ENCODE measurements at places on chromosomes 5 and 9.

- DNase-seq = no peak
These were observed 62.4 kb upstream of the IL7R start for GRCh38 chr5:35794328-35794619.

GRCh38 chr9:76591256-76591950 is 132.4 kb downstream of the GCNT1 start:
- DNase-seq = no peak

DNA sequence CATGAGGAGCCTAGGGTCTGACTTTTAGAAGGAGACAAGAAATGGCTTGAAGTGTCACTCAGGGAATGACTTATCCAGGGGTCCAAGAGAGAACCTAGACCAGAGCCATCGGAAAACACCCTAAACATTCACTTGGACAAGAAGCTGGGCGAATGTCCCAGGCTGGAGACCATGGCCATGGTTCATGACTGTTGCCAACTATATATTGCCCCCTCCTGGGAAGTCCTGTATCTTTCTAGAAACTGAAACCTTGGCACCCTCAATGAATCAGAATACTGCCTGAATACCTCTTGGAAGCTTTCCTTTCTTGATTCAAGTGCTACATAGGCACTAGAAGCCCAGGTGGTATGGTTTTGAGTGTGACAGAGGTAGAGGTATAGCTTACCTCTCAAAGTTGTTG is 29.9 kb downstream of the TRMO start:
- DNase-seq = no peak

DNA sequence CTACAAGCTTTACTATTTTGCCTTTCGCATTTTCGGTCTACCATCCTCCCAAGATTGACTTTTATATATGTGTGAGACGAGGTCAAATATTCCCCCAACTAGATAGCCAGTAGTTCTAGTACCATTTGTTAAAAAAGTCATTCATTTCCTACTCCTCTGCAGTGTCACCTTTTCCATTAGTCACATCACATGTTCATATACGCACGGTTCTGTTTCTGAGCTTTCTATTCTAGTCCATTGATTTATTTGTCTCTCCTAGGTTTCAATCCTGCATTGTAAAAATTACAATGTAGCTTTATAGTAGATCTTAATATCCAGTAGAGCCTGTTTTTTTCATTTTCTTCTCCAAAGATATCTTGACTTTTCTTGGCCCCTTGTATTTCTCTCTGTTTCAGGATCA is 528.7 kb upstream of the TRPC7 start:
- no peak for DNase-seq

DNA sequence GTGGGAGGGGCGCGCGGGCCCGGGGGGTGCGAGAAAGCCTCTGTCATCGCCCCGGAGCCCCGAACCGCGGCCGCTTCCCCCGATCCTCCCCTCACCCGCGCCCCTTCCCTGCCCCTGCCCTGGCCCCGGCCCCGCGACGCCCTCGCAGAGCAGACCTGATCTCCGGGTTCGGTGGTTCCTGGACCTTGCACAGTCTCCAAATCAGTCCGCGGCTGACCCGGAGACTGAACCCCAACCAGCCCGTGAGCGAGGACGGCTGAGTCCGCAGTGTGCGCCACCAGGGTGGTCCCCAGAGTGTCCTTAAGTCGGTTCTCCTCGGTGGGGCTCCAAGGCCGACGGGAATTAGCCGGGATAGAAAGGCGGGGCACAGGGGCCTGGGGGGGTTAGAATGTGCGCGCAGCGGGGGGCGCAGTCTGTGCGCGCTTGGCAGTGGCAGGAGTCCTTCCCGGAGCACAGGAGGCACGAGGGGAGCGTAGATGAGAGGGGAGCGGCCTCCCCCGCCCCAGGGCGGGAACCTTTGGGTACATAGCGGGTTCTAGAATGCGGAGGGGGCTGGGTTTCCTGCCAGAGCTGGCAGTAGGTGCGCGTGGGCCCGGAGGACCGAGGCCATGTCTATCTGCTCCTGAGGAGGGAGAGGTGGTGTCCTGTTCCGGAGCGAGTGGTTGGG is 779 bp downstream of the PKN3 start:
- no peak for DNase-seq

GRCh38 chr5:9365512-9365911 is 180.4 kb downstream of the SEMA5A start:
- DNase-seq = no peak

DNA sequence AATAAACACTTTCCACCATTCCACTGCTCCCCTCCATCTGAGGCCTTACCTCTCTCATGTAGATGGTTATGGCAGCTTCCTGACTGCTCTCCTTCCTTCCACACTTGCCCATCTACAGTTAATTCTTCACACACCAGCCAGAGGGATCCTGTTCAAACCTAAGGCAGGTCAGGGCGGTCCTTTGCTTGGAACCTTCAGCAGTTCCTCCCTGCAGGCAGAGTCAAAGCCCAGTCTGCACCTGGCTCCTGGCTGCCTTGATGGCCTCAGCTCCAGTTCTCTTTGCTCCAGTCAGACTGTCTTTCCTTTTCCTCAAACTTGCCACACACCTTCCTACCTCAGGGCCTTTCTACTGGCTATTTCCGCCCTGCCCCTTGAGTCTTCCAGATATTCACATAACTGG is 30.2 kb upstream of the NR3C1 start:
- DNase-seq = no peak

DNA sequence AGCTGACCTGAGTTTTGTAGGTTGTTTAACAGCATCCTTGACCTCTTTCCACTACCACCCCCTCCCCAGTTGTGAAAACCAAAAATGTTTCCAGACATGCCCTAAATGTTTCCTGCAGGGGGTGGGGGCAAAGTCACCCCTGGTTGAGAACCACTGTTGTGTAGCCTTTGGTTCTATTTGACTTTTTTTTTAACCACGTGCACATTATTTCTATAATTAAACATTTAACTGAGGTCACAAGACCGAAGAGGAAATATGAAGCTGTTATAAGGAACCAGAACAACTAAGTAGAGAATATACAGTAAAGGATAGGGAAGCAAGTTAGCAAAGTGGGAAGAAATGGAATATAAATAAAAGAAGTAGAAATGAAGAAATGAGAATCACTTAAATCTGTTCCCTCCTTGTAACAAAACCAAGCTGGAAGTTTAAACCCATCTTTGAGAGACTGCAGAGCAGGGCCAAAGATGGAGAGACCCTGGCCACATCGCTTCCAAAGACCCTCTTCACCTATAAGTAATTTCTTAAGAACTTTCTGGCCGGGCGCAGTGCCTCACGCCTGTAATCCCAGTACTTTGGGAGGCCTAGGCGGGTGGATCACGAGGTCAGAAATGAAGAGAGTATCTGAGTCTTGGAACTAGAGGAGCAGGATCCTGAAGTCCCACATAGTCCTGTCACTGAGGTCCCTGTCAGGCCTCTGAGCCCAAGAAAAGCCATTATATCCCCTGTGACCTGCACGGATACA is 14.4 kb downstream of the SIT1 start:
- no peak for DNase-seq

DNA sequence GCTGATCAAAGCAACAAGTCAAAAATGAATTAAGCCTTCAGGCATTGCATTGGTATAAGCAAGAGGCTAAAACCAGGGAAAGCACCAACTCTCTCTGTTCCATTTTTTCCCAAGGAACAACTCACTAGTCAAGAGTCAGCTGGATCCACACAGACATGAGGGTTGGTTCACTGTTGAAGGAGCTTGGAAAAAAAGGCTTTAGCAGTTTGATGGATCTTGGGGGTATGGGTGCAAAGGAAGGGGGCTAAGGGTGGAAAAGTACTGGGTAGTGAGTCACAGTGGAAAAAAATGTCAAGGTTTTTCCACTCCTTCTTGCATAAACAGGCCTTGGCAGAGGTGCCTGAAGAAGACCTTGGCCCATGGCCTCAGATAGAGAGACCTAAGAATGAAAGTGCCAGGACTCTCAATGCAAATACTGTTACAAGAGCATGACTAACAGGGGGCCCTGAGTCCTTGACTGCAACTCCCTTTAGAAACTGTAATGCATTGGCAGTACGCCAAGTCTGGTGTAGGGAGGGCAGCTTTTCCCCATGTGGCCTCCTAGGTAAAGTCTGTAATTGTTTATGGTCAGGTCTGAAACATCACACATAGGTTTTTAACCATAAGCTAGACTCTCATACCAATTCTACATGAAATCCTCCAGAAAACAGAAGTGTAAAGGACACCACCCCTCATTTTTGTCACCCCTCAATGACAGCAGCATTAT is 23.7 kb downstream of the ACTL7A start:
- no peak for DNase-seq

GRCh38 chr9:112754578-112754977 is 4.0 kb downstream of the SNX30 start:
- no peak for DNase-seq

DNA sequence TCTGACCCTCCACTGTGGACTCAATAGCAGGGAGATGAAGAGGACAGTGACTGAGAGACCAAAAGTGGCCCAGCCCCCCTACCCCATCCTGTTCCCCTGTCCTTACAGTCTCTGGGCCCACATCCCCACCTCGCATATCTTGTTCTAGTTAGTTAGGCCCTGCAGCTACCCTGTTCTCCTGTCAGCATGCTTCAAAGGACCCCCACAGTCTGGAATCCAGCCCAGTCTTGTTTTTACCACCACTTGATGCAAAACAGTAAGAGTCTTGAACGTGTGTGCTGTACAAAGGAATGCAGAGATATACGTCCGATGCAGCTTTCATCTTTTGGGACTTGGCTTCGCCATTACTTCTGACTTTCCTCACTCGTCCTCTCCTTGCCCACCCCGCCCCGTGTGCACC is 12.2 kb upstream of the POMT1 start:
- no peak for DNase-seq

DNA sequence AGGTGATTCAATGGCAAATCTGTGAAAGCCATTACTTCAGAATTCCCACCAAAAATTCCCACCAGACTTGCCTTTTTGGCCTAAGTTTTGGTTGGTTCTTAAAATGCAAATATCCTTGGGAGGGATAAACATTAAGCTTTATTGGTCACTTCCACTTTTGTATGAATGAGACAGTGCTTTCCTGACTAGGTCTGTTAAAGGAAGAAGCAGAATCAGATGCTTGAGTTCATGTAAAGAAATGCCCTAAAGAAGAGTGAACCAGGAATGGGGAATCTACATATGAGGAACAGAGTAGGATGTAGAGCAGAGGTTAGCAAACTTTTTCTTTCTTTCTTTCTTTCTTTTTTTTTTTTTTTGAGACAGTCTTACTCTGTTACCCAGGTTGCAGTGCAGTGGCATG is 129.3 kb downstream of the GCNT1 start:
- DNase-seq = no peak

GRCh38 chr9:81656004-81656403 is 33.3 kb downstream of the TLE1 start:
- no peak for DNase-seq

DNA sequence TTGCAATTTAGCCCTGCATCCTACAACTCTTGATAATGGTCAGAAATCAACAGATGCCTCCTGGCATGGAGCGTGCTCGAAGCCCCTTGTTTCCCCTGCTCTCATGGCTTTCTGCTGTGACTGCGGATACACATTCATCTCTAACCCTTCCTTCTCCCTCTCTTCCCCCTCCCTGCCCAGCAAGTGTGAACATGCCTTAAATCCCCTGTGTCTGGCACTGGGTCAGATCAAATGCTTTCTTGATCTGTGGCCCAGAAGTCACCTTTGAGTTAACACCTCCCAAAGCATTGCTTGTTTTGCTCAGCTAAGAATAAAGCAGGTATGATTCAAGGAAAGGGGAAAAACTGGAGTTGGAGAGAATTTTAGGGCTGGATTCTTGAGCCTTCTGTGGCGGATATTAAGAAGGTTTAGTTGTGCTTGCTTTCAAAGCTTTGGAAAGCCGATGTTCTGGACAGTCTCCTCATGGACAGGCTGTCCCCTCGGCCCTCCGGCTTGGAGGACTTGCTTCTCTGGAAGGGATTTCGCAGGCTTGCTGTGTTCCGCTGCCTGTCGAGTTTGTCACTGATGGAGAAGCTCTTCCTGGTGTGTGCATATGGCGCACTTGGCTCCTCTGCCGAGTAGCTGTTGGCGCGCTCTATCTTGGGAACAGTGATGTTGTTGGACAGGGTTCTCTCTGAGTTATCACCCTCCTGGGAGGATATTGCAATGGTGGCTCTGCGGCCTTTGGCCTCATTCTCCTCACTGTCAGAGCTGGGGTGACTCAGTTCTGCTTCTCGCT is 121.3 kb upstream of the KLF9 start:
- no peak for DNase-seq

- no peak for DNase-seq
These were observed 168.5 kb upstream of the ISL1 start for GRCh38 chr5:51214746-51215145.

GRCh38 chr9:94034511-94034910 is 49.8 kb upstream of the PTPDC1 start:
- DNase-seq = no peak

Data from activated CD8-positive, alpha-beta memory T cell treated with anti-CD3 and anti-CD28 coated beads for 4 hours (primary cell).